Stimulated activated memory B cell treated with anti-CD40 and anti-IgM and Interleukin-4, amounts not matched to agents 10 μg/mL and 1 μg/mL and 100 μg/mL, for 72 hours (primary cell): ENCODE measurements at places on chromosomes 1 and 21.

- no peak for ATAC-seq
Measured at GRCh38 chr1:65791801-65792668, 660 bp upstream of the PDE4B start.

DNA sequence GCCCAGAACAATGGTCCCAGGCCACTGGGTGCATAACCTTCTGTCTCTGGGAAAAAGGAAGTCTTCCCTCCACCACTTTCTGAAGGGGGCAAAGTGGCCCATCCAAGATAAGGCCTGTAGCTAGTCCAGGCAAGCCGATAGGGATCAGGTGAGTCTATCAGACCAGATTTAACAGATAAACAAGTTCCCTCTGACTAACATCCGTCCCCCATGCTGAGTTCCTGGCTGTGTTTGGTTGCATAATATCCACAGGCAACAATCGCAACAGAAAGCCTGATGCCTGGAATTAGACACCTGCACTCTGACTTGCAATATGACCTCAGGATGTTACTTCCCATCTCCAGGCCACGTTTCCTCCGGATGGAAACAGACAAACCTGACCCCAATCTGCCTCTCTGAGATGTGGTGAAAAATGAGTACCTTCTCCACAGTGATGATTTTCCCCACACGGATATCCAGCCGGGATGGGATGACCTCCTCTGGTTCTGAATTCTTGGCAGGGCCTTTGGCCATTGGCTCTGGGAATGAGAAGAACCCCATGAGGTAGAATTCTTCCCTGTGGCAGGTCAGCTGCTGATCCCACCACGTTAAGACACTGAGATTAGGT lies 36.4 kb downstream of the YARS1 start:
- no peak for ATAC-seq

DNA sequence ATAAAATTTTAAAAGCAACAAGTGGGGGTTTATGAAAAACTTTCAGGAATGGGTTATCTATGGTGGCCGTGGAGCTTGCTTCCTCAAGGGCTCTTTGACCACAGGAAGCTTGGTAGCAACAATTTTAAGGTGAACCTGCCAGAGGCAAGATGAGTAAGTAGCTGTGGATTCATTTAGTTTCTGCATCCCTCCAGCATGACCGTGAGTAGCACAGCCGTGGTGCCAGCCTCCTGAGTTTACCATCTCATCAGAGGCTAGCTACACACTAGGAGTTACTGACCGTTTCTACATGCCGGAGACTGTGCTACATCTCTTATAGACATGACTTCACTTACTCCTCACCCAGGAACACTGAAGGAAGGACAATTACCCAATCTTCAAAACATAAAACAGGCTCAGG lies 30.1 kb upstream of the PLEKHG5 start:
- ATAC-seq = no peak

GRCh38 chr21:42443876-42444744 lies 40.4 kb downstream of the UBASH3A start:
- no peak for ATAC-seq

- peak; percentile 95 for ATAC-seq
Measured at GRCh38 chr1:53367503-53368313, 39.8 kb upstream of the LRP8 start.

DNA sequence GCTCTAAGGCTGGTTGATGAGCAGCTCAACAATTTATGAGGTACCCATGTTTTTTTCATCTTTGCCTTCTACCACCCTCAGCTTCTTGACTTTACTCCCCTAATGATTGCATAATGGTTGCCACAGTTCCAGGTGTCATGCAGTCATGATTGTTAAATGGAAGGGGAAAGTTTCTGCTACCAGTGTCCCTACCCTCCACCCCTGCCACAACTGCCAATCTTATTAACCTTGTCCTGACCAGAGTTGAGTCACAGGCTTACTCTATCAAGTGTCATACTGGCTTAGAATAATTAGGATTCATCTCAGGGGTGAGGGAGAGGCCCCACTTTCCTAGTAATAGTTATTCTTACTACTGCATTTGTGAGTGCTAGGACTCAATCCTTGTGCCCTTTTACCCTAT lies 7.9 kb upstream of the FUBP1 start:
- ATAC-seq = no peak

GRCh38 chr1:240033406-240033805 lies 58.3 kb upstream of the FMN2 start:
- ATAC-seq = no peak

DNA sequence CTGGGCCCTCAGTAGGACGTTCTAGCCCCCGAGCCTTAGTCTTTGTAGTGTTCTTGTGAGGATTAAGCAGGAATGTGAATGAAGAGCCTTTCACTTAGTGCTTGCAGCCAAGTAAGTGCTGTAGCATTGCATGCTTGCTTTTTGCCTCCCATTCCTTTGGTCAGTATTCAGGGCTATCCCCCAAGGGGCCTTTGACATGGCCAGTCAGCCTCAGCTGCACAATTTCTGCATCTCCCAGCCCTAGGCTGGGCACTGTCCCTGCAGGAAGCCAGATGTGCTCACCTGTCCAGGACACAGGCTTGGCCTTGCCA lies 30.5 kb downstream of the SOX13 start:
- no peak for ATAC-seq

- no peak for ATAC-seq
Measured at GRCh38 chr1:240244968-240245628, 153.4 kb downstream of the FMN2 start.

DNA sequence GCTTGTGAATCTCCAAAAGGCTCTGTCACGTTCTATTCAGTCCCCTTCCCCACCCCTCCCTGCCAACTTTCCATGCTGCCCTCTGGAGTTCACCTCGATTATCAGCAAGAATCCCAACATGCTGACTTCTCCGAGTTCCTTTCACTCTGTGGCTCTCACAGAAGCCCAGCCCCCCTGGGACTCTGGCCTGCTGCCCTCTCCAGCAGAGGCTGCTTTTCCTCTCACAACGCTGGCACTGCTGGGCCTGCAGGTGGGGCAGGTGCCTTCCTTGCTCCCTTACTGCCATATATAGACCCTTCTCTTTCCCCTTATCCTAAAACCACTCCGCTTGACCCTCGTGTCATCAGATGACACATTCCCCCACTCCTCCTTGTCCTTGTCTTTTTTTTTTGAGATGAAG lies 10.2 kb upstream of the RNF186 start:
- no peak for ATAC-seq

DNA sequence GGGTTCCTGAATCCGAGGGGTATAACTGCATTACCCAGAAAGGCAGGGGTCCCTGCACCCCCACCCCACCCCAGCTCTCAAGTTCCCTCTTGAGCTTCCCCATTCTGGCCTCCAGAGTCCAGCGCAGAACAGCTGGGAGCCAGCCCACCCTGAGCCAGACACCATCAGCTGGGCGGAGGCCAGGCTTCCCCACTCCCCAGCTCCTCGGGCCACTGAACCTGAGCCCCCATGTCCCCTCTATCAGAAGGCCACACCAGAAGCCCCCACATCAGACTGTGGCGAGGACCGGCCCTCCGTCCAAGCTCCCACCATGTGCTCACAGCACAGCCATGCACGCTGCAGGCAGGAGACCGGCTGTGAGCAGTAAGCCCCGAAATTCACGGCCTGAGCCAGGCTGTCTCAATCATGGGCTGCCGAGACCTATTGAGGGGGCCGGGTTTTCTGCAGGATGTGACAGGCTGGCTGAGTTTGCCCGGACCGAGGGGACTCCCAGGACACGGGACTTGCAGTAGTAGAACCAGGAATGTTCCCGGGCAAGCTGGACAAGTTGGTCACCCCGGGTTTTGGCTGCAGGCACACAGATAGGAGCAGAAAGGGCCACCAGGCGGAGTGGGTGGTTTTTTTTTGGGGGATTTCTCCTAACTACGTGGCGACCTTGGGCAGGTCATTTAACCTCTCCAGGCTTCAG lies 25.5 kb upstream of the TNFRSF1B start:
- ATAC-seq = no peak

- ATAC-seq = no peak
Measured at GRCh38 chr21:16071092-16071491, 341.3 kb downstream of the USP25 start.

- no peak for ATAC-seq
Measured at GRCh38 chr1:44547837-44548236, 126.4 kb downstream of the TMEM53 start.

DNA sequence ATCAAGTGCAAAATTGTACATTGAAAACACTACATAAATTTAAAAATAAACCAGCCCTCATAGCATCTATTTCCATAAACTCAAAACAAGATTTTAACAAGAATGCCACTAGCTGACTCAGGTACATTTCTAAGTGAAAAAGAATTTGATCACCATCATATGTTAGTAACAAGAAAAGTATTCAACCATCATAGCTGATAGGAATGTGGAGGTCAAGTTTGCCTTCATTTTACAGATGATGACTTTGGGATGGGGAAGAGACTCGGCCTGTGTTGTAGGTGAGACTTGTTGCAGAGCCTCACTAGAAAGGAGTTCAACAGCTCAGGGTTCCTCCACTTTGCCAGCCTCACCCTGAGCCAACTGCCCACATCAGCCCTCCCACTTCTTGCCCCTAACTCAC lies 318.8 kb upstream of the FAM78B start:
- ATAC-seq = no peak

DNA sequence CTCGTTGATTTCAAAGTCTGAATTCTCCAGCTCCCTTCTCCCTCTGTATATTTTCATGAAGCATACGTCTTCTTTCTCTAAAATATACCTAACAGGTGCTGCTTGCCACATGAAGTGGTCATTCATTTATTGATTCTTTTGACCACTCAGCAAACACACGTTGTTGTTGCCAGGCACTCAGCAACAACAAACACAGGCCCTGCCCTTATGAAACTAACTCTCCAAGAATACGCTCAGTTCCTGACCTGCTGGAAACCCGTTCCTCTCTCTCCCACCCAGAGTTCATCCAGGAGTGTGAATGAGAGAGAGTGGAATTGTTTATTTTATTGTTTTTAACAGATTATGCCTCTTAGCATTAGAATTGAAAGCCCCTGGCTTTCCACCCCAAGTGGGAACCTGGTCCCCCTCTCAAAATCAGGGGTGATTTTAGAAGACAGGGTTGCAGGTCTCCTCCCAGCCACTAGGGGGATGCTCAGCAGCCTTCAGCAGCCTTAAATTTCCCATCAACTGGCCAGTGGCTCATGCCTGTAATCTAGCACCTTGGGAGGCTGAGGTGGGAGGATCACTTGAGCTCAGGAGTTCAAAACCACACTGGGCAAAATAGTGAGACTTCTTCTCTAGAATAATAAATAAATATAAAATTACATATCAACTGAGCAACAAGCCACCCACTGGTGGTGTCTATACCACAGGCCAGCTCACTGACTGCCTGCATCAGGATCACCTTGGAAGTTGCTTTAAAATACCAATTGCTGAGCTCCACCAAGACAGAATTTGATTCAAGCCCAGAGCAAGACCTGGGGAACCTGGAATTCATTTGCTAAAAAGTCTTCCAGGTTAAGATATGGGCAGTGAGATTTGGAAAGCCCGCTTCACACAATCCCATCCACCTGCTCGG lies 181.0 kb upstream of the KLHDC7A start:
- no peak for ATAC-seq

- ATAC-seq = no peak
Measured at GRCh38 chr1:13873032-13873431, 173.0 kb downstream of the PRDM2 start.

- ATAC-seq = no peak
Measured at GRCh38 chr1:51306950-51307349, 23.4 kb downstream of the TTC39A start.

GRCh38 chr1:228960705-228961104 lies 225.4 kb downstream of the RHOU start:
- ATAC-seq = peak; percentile 43

DNA sequence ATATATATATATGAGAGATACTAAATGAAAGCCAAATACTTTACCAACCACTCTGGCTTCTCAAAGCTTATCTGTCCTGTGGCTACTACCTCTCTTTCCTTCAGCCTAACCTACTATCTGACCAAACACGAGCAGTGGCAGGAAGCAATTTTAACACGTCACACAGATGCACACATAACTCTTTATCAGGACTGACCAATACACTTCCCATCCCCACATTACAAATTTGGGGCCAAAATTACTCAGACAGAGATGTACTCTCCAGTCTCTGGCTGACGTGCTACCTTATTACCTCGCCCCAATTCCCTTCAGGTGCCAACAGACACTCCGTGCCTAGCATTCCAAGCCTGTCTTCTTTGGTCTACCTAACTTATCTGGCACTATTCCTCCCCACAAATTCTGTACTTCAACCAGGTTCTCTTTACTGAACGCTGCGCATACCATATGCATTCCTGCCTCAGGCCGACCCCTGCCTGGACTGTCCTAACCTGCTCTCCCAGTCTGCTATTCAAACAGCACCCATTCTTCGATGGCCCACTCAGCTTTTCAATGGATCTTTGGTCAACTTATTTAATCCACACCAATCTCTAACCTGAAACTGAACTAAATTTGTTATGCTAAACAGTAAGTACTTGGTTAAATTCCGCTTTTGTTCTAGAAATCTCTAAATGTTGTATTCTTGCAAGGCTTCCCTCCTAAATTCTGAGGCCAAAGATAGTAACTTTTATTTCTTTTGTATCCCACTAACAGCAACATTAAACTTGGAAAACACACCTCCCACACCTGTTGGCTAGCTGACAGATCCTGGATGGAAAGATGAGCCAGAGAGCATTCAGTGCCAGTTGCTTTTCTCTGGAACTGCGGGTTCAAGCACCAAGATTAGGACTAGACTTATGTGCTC lies 27.9 kb downstream of the RERE start:
- ATAC-seq = no peak

GRCh38 chr1:7888248-7889081 lies 35.6 kb upstream of the UTS2 start:
- no peak for ATAC-seq

DNA sequence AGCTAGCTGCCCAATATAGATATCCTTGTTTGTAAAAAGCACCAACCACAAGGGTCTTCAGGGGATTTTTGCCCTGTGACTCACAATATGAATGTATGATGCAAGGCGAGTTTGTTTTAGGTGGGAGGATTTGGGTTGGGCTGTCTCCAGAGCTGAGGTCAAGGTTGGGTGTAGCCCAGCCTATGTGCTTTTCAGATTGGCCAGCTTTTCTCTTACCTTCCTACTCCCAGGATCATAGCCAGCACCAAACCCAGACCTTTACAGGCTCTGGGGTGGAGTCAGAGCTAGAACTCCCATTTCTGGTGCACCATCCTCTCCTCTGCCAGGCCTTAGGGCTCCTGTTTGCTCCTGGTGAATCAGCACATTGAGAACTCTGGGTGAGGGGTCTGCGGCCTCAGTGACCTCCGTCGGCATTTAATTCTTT lies 55.6 kb upstream of the GCLM start:
- ATAC-seq = no peak

- ATAC-seq = no peak
Measured at GRCh38 chr21:37878946-37879660, 37.2 kb downstream of the KCNJ6 start.
